ENCODE measurements at places on chromosomes 12 and 14. TPM values are rescaled to one million over a fixed set of nuclear protein-coding genes. Genes with fewer than 3 reads are reported as not detected.
A peak's percentile ranks its signal among the peaks of the same experiment; 100 is the strongest.

DNA sequence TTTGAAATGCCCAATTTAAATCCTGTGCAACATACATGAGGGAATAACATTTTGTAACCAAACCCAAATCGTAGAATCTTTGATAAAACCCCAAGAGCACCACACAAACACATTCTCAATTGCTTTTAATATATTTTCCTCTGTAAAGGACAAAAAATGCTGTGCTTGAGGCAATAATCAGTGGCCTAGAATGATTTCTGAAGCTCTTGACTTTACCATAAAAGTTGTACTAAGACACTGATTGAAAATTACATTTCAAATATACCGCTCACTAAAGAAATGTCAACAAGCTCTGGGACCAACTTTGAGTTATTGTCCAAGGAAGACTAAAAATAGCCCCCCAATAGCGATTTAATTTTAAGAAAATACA is 1.5 kb downstream of the EML5 start:
- H3K27ac ChIP-seq: no peak overlapping the region
- no peaks in the 10 kb centered on the region for H3K27me3 ChIP-seq
- no peak for DNase-seq

The RNASE9 gene
- polyA plus RNA-seq: not detected

DNA sequence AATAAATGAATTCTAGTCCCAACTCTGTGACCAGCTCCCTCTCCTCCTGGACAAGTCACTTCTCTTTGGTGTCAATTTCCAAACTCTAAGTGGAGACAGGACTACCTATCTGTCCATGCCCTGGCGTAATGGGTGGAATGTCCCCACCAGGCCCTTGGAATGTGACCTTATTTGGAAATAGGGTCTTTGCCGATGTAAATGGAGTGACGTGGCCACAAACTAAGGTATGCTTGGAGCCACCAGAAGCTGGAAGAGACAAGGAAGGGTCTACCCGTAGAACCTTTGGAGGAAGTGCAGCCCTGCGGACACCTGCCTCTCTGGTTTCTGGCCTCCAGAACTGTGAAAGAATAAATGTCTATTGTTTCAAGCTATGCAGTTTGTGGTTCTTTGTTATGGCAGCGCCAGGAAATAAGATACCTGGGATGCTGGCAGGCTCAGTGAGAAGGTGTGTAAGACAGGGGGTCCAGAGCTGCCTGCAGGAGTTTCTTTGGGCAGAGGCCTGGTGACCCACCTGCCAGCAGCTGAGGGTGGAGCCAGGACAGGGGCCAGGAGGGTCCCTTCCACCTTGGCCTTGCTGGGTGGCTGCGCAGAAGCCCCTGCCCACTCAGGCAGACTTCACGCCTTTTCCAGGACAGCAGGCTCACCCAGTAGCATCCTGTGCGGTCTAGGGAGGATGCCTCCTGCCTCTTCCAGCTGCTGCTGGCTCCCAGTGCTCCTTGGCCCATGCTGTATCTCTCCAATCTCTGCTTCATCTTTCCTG is 45.8 kb downstream of the ARL6IP4 start:
- peaks cover 12% of the 10 kb centered on the region for H3K36me3 ChIP-seq
- no peak overlapping the region for H3K4me3 ChIP-seq
- peaks cover 2% of the 10 kb centered on the region for H3K4me1 ChIP-seq
- no peaks in the 10 kb centered on the region for H3K27me3 ChIP-seq
- DNase-seq: no peak

DNA sequence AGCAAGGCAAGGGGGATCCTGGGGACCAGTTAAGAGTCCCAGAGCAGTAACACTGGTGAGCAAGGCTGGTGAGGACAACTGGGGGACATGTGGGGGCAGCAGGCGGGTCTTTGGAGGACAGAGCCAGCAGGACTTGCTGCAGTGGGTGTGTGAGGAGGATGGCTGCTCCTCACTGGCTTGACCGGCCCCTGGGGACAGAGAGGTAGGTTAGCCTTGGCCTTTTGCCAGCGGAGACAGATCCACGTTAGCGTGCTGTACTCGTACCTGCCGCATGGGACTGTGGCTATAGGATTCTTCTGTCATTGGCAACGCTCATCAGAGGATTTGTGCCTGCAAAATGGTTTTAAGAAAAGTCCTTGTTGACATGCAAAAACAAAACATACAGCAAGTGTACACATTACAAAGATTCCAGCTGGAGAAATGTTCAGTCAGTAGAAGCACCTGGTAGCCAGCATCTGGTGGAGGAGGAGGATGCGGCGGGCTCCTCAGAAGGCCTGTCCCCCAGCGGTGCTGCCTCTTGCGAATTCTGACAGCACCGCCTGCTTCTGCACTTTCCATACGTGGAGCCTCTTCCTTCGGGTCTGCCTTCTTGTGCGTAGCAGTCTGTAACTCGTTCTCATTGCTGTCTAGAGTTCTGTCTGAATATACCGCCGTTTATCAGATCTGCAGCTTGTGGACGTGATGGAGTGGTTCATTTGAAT is 91.3 kb downstream of the EP400 start:
- H3K4me1 ChIP-seq: no peaks in the 10 kb centered on the region
- DNase-seq: no peak
- H3K27me3 ChIP-seq: no peaks in the 10 kb centered on the region

The LRRC10 gene
- not detected for polyA plus RNA-seq

DNA sequence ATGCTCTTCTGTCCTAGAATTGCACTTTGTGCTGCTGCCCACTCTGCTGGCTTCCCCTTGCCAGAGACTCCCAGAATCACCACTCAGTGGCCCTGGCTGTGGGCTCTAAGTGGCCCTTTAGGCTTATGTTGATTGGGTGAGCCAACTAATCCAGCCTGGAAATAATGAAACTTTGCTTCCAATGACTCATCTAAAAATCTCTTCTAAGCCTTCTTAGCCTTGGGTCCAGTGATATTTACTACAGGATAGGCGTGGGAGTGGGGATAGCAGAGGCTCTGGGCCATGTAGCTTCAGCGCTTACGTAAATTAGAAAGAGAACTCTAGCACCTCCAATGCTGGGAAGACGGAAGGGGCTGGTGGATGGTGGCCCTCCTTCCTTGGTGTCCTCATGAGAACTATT is 137.9 kb downstream of the TTC8 start:
- H3K4me1 ChIP-seq: no peaks in the 10 kb centered on the region
- DNase-seq: no peak
- H3K27me3 ChIP-seq: no peaks in the 10 kb centered on the region
- no peak overlapping the region for H3K4me3 ChIP-seq
- H3K36me3 ChIP-seq: no peaks in the 10 kb centered on the region
- H3K27ac ChIP-seq: no peak overlapping the region

GRCh38 chr12:116165036-116165425 is 112.5 kb downstream of the MED13L start:
- no peak for DNase-seq
- peaks cover 17% of the 10 kb centered on the region for H3K4me1 ChIP-seq
- H3K4me3 ChIP-seq: no peak overlapping the region
- H3K36me3 ChIP-seq: no peaks in the 10 kb centered on the region
- no peaks in the 10 kb centered on the region for H3K27me3 ChIP-seq

GRCh38 chr14:89575386-89576061 is 158.5 kb upstream of the FOXN3 start:
- H3K27ac ChIP-seq: no peak overlapping the region
- H3K4me3 ChIP-seq: no peak overlapping the region
- no peak for DNase-seq
- H3K36me3 ChIP-seq: no peaks in the 10 kb centered on the region

The CPNE8 gene
- polyA plus RNA-seq: 4.5 TPM

The GUCY2C gene
- polyA plus RNA-seq: 0.01 TPM

GRCh38 chr12:127272864-127273263 is 994.1 kb upstream of the TMEM132C start:
- no peak overlapping the region for H3K27ac ChIP-seq
- no peak for DNase-seq
- no peaks in the 10 kb centered on the region for H3K4me1 ChIP-seq

The CSRP2 gene
- polyA plus RNA-seq: 24.6 TPM

DNA sequence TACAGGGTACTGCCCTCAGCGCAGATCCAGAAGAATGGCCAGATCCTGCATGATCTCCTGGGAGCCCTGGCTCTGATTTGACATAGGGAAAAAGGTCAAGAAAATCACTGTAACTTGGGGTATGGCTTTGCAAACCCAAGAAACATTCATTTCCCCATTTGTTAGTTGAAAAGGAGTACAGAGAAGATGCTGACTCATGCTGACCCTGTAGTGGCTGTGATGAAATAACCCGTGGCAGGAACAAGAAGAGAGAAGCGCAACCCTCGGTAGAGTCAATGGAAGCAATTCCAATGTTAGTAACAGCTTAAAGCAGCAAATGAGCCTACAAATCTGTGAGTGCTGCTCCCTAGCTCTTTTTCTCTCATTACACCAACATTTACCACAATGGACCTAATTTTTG is 281.6 kb upstream of the NPAS3 start:
- no peak for DNase-seq
- H3K27ac ChIP-seq: no peak overlapping the region
- H3K36me3 ChIP-seq: no peaks in the 10 kb centered on the region

The CEBPE gene
- polyA plus RNA-seq: not detected

The INHBE gene
- 82.5 TPM for polyA plus RNA-seq

The SCARB1 gene
- polyA plus RNA-seq: 112 TPM

DNA sequence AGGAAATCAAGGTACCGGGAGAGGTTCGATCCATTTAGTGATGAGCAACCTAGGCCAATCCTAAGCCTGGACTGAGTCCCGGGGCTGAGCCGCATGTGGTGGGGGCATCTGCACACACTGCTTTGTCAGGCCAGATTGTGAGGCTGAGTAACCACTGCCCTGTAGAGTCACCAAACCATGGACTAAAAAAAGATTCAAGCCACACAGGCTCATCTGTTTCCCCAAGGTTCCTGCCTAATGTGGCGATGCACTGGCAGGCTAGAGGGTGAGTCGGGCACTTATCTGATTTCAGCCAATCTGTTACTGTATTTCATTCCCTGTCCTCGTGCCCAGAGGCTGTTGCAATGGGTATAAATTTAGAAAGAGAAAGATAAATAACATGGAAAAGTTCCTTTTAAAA is 140.8 kb downstream of the TTC7B start:
- DNase-seq: no peak
- peaks cover 16% of the 10 kb centered on the region for H3K36me3 ChIP-seq
- H3K27me3 ChIP-seq: no peaks in the 10 kb centered on the region
- no peak overlapping the region for H3K4me3 ChIP-seq
- no peak overlapping the region for H3K27ac ChIP-seq

The TEX52 gene
- polyA plus RNA-seq: not detected

DNA sequence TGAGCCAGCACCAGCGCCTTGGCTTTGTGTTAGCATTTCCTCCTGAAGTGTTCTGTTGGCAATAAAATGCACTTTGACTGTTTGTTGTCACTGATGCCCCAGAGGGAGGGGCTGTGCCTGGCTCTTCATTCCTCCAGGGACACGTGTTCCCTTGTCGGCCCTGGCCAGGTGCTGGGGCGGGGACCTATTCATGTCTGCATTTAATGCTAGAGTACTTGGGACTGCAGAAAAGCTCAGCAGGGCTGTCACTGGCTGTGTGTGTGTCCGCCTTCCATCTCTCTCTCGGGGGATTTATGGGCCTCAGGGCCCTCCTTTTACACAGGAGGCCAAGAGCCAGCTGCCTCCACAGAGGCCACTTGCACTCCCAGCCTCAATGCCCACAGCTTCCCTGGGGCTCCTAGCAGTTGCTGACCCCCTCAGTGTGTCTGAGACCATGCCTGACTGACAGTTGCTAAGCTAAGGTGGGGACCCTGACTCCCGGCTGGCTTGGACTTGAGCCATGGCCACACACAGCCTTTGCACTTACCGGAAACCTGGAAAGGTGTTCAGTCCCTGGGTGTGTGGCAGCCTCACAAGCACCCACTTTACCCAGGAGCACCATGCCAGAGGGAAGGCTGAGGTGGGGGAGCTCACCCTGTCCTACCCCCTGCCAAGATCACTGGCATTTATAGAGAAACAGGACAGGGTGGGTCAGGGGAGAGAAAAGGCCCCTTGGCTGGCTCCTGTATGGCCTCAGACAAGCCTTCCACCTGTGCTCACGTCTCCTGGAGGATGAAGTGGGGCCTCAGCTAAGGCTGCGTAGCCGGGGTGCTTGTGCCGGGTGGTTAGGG is 27.8 kb downstream of the HIP1R start:
- peaks cover 5% of the 10 kb centered on the region for H3K36me3 ChIP-seq
- H3K4me1 ChIP-seq: peaks cover 31% of the 10 kb centered on the region
- peak overlapping the region; percentile 84 for H3K27ac ChIP-seq
- H3K27me3 ChIP-seq: no peaks in the 10 kb centered on the region
- no peak for DNase-seq

All from liver (tissue), 10 donors.